A549 treated with dexamethasone at 1 μM for 4 hours (cell line): ENCODE measurements at places on chromosomes 3 and 15. TPM values are rescaled to one million over a fixed set of nuclear protein-coding genes. Genes with fewer than 3 reads are reported as not detected.

CRBN gene
- 23.9 to 27.2 TPM (median 25.4 TPM) in 5 replicates for total RNA-seq

LEKR1 gene
- total RNA-seq: 0.49 to 1.1 TPM (median 0.77 TPM) in 5 replicates

PDHB gene
- total RNA-seq: 52.3 to 59.1 TPM (median 56.3 TPM) in 5 replicates

HYKK gene
- total RNA-seq: 5.5 to 6.6 TPM (median 6.2 TPM) in 5 replicates

RHOV gene
- total RNA-seq: 3.7 to 4.3 TPM (median 3.7 TPM) in 5 replicates

ABHD10 gene
- total RNA-seq: 15.4 to 18.9 TPM (median 18.3 TPM) in 5 replicates
